Activated CD8-positive, alpha-beta memory T cell treated with anti-CD3 and anti-CD28 coated beads for 48 hours (primary cell): ENCODE measurements at places on chromosomes 5 and 9.

DNA sequence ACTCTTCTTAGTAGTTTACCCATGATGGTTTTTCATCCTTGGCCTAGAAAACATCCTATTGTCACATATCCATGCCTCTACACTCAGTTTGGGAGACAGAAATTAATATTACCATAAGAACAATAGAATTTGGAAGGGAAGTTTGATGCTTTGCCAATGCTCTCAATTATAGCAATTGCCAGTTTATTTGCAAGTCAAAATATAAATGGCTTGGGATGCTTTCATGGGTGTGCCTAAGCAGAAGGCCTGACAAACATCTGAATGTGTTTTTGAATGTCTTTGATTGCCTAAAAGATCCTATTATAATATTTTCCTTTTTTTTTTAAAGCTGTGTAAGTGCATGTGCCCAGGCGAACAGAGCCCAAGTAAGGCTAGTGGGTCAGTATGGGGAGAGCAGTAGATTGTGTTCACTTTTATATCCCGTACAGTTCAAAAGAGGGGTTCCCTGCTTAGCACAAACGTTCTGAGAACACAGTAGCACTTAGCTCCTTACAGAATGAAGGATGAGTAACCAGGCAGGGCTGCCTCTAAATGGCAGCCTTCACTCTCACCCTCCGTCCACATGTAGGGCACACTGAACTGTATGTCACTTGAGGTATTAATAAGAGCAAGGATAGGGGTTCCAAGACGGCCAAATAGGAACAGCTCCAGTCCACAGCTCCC lies 56.0 kb upstream of the AGXT2 start:
- no peak for DNase-seq

DNA sequence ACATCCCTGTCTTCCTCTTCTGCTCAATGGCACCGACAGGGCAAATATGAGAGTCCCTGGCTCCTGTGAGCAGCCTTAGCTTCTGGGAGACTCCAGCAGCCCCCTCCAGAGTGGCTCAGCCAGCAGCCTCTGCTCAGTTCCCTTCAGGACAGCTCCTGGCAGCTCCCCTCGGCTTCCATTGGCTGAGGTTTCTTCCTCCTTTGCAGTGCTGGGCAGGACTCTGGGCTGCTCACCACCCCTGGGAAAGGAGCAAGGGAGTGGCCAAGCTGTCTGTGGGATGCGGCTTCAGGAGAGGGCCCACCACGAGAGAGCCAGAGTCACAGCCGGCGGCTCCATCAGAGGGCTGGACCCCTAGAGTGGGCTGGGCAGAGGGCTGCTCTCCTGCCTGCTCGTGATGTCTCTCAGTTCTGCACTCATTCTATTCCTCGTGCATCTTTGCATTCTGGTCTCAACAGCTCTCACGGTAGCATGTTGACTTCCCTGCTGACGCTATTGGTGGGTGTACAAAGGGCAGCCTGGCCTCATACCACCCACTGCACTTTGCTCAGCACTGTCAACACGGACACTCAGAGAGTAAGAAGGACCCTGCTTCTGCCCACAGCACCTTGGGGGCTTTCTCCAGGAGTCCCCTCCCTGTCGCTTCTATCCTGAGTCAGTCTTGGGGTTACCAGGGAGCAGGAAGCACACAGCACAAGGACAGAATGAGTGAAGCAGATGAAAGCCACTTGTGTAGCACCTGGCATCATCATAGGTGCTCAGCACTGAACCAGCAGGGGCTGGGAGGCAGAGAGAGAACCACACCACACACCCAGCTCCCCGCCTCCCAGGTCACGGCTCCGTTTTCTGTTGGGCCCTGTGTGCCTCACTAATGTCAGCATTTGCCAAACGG lies 80.9 kb upstream of the ALDH1B1 start:
- DNase-seq: no peak

GRCh38 chr5:73376618-73377170 lies 71.9 kb downstream of the FOXD1 start:
- no peak for DNase-seq

DNA sequence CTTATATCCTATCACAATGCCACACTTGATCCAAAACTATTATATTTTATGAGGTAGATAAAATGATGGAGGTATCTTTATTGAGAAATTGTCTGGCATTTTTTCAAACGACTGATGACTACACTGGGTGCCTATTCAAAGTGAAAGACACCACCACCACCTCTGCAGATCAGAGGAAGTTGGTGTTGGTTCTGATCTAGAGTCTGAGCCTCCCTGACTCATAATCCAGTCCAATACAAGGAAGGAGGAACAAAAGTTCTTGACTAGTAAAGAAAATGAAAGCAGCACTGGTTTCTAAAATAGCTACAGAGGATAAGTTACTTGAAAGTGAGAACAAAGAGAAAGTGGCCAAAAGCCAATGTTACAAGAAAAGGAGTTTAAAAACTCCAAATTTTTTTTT lies 139.9 kb downstream of the RFX3 start:
- DNase-seq: no peak

GRCh38 chr5:99926463-99926862 lies 608.7 kb upstream of the FAM174A start:
- no peak for DNase-seq

GRCh38 chr5:176528301-176528700 lies 8.9 kb downstream of the RNF44 start:
- DNase-seq: no peak

DNA sequence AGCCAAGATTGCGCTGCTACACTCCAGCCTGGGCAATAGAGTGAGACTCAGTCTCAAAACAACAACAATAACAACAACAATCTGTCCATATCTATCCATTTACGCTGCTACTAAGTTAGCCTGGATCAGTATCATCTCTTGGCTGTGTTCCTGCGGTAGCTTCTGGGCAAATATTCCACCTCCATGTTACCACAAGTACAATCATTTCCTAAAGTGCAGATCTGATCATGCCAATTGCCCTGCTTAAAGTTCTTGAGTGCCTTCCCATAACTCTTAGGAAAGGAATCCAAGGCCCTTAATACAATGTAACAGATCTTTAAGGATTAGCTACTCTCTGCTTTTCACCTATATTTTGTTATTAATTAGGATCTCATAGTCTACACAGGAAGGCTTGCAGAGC lies 15.4 kb upstream of the PPP2R2B start:
- no peak for DNase-seq

DNA sequence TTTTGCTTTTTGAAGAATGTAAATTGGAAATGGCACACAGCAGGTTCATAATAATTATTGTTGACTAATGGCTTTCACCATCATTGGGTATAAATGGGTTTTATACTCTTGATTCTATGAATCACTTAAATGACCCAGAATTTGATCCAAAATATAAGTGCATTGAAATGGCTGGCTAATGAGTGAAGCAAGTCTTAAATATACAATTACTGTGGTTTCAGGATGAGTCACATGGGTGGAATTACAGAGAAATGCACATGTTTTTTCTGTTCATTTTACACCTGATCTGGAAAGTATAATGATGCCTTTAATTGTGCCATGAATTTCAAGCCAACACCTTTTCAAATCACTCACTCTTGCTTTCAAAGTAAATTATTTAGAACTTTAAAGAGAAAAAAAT lies 380.8 kb upstream of the CD180 start:
- no peak for DNase-seq

DNA sequence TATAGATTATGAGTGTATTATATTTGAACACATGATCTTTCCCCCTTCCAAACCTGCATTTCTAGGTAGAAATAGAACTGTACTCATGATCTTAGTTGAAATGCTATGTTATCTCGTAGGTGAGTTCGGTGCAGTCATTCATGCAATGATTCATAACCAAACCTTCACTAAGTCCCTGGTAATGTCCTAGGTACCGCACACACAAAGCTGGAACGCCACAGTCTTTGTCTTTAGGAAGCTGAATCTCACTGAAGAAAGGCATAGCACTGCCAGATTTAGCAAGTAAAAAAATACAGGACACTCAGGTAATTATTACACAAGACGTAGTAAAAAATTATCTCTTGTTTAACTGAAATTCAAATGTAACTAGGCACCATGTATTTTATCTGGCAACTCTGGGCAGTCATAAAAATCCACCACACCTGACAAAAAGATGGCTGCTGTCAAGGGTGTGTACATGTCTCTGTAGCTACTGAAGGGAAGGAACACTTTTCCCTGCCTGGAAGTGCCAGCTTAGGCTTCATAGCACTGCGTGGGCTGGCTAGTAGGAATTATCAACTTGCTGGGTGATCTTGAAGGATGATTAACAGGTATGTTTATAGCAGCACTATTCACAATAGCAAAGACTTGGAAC lies 28.0 kb upstream of the TXN start:
- no peak for DNase-seq
